ENCODE measurements at places on chromosomes 5 and 9.
A peak's percentile ranks its signal among the peaks of the same experiment; 100 is the strongest.

- peak; percentile 96 for ATAC-seq
Observed at GRCh38 chr5:68554571-68555279, 339.2 kb downstream of the PIK3R1 start.

- ATAC-seq: peak; percentile 6
Observed at GRCh38 chr5:178221282-178221681, 11.3 kb downstream of the PHYKPL start.

GRCh38 chr9:136180586-136180985 is 24.3 kb downstream of the LHX3 start:
- no peak for ATAC-seq

- ATAC-seq: no peak
Observed at GRCh38 chr5:131581702-131582101, 53.3 kb downstream of the RAPGEF6 start.

GRCh38 chr9:100430286-100430940 is 3.5 kb downstream of the MSANTD3 start:
- ATAC-seq: no peak

DNA sequence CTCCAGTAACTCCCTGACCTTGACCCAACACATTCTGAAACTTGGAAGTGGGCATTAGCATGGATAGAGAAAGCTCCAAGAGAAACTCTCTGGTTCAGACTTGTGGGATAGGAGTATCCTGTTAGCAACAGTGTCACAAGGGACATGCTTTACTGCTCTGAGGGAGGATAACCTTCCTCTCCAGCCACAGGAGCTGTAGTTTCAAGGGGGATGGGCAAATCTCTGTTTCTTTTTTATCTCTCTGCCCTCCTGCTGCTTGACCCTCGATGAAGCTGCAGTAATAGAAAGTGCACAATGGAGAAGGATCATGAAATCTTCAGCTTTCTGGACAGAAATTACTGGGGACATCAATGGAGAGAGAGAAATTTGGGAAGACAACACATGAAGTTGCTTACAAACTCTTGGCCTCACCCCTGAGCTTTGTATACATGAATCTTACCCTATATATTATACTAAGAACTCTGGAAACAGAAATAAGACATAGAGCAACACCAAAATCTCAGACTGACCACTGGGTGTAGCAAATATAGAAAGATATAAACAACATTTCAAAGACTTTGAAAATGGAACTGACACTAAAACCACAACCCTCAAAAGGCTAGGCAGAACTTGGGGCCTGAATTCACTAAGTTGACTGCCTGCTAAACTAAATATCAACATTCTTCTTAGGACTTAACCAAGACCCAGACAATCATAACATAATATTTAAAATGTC is 471.0 kb upstream of the MEF2C start:
- no peak for ATAC-seq

DNA sequence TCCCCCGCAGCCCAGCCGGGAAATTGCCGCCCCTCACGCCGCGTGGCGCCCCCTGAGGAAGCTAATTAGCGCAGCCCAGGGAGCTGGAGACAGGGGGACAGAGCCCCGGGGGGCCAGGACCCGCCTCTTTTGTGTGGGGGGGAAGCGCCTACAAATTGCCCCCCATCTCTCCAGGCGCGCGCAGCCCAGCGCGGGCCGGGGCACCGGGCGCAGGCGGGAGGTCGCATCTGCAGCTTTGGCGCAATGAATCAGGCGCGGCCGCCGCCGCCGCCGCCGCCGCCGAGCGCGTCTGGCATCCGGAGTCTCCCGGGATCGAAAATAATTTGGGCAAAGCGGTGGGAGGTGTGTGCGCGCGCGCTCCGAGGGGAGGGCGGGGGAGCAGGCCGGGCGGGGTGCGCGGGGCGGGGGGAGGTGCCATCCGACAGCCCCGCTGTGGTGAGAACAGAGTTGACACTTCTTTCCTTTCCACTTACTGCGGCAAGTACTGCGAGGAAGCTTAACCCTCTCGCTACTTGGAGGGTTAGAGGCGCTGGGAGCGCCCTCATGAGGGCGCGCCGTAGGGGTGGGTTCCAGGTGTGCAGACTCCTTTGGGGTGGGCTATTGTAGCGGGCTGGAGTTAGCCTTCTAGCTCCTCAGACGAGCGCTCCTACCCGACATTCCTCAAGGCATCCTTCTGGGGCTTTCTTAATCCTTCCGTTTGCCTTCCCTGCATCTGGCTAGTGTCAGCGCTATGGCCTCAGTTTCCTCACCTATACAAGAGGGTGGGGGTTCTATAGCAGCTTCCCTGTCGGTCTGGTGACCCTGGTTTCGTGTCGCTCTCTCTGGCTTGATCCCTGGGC is 63.1 kb downstream of the CXXC5 start:
- ATAC-seq: peak; percentile 14

DNA sequence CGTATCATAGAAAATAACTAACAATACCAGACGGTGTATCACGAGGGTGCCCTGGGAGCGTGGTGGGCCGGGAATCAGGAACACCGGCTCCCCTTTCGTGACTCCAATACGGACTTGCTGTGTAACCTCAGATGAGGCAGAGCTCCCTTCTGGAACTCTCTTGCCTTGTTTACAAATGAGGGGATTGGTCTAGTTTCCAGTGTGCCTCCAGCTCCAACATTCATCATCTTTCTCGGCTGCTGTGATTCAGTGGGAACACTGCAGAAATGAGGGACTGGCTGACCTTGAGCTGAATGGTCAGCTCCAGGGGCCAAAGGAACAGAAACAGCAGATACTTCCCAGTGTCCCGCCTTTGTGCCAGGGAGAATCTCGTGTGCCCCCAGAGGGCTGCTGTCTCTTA is 22.6 kb upstream of the TGFBI start:
- ATAC-seq: no peak

DNA sequence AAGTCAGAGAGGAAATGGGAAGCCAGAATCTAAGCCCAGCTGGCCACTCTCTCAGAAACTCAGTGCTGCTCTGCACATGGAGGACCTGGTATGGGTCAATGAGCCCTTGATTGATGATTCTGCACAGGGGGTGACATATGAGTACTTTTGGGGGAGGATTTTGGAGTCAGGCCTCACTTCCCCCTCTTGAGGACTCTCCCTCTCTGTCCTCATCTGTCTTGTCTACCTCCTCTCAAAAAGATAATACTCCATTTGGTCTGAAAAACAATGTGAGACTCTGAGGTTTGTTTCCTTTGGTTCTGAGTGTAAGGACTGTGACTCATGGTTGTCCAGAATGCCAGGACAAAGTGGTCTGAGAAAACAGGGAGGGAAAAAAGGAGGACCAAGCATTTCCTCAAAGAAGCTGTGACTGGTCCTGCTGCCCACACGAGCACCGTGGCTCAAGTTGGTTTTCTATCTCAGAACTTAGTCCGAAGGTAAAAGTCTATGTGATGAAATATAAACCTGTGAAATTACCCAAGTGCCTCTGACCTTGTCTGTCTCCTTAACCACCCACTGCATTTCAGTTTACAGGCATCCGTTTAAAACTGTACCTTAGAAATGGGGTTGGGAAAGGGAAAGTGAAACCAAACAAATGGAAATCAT is 11.1 kb downstream of the TTC39B start:
- ATAC-seq: peak; percentile 76

DNA sequence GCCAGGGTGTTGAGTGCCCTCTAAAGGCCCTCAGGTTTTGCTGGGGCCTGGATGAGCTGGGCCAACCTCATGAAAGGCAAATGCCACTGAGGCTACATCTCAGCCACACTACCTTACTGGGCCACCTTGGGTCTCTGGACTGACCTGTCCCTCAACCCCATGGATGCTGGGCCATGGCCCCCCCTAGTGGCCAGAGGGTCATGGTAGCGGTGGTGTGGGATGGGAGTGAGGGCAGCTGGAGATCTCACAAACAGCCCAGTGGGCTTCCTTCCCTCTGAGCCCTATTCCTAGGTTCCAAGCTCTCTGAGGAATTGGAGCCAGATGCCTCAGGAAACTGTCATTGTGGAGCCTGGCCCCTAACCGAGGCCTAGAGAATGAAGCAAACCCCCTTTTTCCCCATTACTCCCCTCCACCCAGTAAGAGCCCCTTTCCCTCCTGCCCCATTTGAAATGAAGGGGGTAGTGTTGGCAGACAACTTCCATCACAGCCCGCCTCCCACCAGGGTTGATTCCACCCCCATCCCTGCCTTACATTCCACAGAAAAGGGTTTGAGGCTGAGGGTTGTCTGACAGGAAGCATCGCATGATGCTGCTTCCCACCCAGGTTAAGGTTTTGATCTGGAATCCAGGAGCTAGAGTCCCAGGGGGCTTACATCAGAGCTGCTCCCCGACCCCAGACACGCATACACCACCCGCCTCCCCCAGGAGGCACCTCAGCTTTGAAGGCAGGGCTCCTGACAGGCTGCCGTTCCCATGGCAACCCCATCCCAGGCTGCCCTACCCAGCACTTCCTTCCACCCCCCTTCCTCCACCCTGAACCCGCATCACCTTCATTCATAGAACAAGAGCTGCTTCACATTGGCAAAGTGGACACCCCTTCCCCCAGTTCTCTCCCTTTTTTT is 63.9 kb downstream of the PCDH1 start:
- ATAC-seq: peak; percentile 95

GRCh38 chr5:101943784-101944183 is 352.3 kb downstream of the SLCO4C1 start:
- ATAC-seq: no peak

GRCh38 chr9:92850898-92851297 is 26.9 kb downstream of the ZNF484 start:
- ATAC-seq: no peak

GRCh38 chr5:96628406-96628805 is 33.8 kb upstream of the CAST start:
- ATAC-seq: no peak

- no peak for ATAC-seq
Observed at GRCh38 chr5:9540791-9541190, 5.1 kb downstream of the SEMA5A start.

- ATAC-seq: peak; percentile 91
Observed at GRCh38 chr5:125232779-125233230, 486.4 kb upstream of the ZNF608 start.

GRCh38 chr9:33041432-33042188 is 16.5 kb downstream of the DNAJA1 start:
- no peak for ATAC-seq

DNA sequence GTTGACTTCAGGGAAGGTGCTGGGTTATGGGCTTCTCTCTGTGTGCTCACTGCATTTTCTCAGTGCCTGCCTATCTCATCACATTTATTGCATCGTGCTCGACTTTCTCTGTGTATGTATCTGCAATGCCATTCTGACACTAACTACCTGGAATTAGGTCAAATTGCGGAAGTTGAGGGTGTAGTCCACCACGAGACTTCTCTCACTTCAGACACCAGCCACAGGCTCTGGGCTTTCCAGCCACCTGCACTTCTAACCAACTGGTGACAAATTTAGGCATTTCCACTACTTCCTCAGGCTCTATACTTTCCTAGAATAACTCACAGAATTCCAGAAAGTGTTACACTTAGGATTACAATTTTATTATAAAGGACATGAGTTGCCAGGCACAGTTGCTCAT is 188.6 kb upstream of the ZNF608 start:
- no peak for ATAC-seq

GRCh38 chr9:94900222-94901018 is 173.9 kb downstream of the AOPEP start:
- ATAC-seq: peak; percentile 81

- ATAC-seq: peak; percentile 46
Observed at GRCh38 chr5:58459146-58460001, 512 bp downstream of the PLK2 start.

DNA sequence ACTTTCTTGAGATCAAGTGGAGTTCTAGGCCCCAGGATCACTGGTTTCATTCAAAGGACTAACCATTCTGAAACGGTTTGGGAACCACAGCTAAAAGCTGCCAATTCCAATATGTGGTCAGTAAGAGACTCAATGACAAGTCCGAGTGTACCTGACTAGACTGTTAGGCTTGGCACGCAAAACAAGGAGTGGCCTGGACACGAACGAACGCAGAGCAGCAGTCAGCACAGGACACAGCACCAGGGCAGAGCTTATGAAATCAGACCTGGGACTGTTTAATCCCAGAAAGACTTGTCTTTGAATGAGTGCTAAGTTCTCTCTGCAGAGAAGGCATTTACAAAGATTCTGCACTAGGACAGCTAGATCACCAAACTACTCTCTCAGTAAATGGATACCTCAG is 213.8 kb downstream of the GAPVD1 start:
- no peak for ATAC-seq

DNA sequence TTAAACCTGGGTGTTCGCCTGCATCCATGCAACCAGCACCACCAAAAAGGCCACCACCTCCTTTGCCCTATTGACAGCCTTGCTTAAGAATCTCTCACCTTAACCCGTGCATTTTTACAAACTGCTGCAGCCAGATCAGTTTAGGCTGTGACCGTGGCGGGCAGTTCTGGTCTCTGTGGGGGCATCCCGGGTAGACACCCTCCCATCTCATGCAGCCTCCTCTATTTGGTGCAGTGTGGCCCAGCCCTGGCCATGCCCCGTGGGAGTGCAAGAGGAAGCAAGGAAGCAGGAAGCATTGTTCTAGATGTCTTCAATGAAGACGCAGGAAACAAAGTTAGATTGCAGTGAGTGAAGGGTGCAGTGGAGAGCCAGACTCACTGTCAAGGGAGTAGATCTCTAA is 108.8 kb upstream of the MVB12B start:
- ATAC-seq: no peak

GRCh38 chr5:140822281-140822629 is 842 bp downstream of the PCDHA5 start:
- ATAC-seq: no peak
